Hypothalamus (tissue), 51 donors: ENCODE measurements at places on chromosomes 7 and 10.

DNA sequence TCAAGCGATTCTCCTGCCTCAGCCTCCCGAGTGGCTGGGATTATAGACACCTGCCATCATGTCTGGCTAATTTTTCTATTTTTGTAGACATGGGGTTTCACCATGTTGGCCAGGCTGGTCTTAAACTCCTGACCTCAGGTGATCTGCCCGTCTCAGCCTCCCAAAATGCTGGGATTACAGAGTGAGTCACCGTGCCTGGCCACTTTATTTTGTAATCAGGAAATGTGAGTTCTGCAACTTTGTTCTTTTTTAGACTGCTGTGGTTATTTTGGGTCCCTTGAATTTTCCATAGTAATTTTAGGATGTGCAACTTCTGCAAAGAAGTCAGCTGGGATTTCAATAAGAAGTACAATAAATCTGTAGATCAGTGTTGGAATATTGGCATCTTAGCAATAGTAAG lies 96.8 kb downstream of the CYTH3 start:
- DNase-seq, result no peak

DNA sequence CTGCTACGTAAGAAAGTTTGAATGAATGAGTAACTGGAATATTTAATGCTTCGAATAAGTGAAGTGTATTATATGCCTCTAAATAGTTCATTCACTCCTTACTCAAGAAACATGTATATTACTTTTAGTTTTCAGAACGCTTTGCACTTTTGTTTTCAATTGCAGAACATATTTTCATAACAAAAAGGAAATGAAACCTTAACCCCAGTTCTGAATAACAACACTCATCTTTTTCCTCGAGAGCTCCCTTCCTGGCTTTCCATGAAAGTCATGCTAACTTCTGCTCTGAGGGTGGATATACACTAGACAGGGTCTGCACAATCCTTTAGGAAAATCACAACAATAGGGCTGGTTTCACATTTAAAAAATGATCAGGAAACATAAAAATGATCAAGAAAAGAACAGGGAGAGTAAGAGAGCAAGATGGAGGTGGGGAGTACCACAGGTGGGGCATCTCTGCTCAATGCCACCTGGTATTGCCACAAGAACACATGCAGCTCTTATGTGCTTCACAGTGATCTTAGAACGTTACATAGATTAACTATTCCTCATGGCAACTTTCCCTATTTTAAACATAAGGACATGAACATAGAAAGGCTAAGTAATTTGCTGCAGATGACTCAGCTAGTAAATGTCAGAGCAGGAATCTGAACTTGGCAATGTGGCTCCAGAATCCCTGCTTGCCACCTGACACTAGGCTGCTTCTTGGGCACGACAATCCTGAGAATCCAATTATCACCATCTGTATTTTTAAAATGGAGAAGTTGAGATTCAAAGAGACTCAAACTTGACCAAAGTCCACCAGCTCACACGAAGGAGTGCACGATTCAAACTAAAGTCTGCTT lies 219.5 kb upstream of the AOAH start:
- DNase-seq, result no peak

GRCh38 chr7:156074982-156075615 lies 262.8 kb upstream of the SHH start:
- DNase-seq, result no peak

DNA sequence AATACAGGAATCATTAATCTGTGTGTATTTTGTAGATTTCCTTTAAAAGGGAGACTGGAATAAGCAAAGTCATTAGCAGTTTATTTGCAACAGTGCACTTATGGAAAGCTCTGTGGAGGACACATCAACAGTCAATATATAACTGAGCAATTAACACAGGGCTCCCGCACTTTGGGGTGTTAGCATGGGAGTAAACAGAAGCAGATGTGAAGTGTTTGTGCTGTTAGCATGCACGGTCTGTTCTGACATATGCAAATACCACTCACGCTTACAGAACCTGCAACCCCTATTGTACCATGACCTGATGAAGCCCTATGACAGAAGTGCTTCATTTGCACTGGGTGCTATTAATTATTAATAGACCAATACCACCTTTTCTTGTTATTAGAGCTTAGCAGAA lies 118.9 kb downstream of the PPP1R3A start:
- no peak for DNase-seq

DNA sequence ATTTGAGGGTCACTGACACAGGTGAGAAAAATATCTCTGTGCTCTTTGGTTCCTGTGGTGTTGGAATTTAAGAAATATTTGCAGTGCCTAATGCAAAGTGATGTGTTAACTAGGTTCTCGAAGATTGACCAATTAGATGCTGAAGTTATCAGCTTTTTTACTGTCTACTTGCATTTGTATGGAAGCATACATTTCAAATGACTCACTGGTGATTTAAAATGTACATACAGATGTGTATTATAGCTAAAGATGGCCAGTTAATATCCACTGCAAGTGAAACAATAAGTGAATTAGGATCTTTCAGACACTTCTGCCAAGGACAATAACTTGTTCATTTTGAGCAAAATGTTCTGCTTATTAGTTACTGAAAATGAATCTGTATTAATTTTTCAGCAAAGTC lies 205.0 kb downstream of the FANK1 start:
- DNase-seq, result no peak

- DNase-seq, result no peak
Observed at GRCh38 chr7:118104812-118105441, 79.0 kb upstream of the LSM8 start.

GRCh38 chr10:101595591-101596433 lies 7.7 kb downstream of the DPCD start:
- no peak for DNase-seq

- no peak for DNase-seq
Observed at GRCh38 chr10:77571490-77571889, 66.1 kb downstream of the KCNMA1 start.

GRCh38 chr7:31857172-31857571 lies 170.2 kb downstream of the PPP1R17 start:
- DNase-seq, result no peak

- no peak for DNase-seq
Observed at GRCh38 chr10:121481180-121481579, 117.1 kb downstream of the FGFR2 start.

DNA sequence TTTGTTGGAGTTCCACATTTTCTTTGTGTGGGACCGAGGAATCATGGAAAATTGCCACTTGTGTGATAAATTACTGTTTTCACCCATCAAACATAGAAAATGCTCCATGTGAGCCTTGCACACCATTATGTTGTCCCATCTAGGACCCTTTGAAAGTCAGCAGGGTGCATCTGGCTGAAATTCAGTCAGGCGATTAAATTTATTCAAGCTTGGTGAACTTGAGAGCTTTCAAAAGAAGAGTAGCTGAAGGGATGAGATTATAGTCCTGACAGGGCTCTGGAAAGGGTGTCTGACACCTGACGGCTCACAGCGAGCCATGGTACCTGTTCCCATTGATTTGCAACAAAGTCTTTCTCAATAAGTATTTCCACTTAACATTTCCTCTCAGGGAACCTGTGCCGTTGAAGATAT lies 399.7 kb upstream of the ETV1 start:
- DNase-seq, result no peak

GRCh38 chr7:29102558-29103151 lies 43.7 kb downstream of the CPVL start:
- peak; percentile 31 for DNase-seq

DNA sequence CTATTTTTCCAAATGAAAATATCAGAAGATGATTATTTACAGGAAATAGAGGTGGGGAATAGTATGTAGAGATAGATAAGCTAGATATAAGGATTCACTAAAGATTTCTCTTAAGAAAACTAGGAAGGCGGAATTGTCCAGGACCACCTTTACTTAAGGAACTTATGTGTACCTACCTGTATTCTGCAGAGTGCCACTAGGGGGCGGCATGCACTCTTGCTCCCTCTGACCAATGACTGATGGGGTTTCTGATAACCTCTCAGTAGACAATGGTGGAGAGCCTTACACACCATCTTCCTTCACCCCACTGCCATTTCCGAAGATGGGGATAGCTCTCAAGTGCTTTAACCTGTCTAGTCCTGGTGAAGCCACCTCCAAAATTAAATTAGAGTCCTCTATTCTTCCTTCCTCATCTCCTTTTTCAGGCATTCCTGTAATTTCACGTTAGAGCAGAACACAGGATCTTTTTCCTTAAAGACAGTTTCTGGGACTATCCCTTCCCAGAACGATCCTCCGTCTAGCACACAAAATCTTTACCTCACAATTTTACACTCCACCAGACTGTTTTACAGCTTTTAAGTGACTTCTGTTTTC lies 453.1 kb downstream of the SORCS1 start:
- DNase-seq, result no peak

- DNase-seq, result no peak
Observed at GRCh38 chr7:92121681-92122080, 12.6 kb downstream of the CYP51A1 start.

DNA sequence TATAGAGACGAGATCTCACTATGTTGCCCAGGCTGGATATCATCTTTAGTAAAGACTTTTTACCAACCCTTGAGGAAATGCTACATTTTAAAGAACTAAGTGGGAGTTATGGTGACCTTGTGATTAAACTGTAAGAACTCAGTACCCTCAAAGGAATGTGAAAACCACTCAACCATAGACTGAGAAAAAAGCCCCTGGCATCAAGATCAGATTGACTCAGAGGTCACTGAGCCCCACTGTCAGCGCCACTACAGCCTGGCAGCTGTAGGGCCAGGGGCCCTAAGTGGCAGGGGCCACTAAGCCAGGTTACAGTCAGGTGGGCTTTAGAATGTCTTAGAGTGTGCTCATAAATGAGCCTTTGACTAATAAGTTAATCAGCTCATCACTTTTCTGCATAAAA lies 55.9 kb downstream of the APBB1IP start:
- DNase-seq, result no peak

- no peak for DNase-seq
Observed at GRCh38 chr10:113104047-113104446, 154.0 kb downstream of the TCF7L2 start.

DNA sequence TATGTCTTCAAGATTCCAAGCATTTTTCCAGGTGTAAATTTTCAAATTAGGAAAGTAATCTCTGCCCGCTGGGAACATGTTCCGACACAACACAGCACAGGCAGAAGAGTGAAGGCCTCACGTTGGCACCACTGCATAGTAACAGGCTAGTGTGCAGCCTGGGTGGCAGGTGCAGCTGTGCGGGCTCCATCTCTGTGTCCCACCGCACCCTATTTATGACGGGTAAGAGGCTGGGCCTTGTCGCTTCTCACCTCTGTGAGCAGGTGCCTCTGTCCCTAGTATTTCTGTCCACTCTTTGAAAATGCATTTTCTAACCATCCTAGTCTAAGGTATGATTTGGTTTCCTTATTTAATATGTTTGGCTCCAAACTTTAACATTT lies 24.1 kb downstream of the VIPR2 start:
- no peak for DNase-seq

DNA sequence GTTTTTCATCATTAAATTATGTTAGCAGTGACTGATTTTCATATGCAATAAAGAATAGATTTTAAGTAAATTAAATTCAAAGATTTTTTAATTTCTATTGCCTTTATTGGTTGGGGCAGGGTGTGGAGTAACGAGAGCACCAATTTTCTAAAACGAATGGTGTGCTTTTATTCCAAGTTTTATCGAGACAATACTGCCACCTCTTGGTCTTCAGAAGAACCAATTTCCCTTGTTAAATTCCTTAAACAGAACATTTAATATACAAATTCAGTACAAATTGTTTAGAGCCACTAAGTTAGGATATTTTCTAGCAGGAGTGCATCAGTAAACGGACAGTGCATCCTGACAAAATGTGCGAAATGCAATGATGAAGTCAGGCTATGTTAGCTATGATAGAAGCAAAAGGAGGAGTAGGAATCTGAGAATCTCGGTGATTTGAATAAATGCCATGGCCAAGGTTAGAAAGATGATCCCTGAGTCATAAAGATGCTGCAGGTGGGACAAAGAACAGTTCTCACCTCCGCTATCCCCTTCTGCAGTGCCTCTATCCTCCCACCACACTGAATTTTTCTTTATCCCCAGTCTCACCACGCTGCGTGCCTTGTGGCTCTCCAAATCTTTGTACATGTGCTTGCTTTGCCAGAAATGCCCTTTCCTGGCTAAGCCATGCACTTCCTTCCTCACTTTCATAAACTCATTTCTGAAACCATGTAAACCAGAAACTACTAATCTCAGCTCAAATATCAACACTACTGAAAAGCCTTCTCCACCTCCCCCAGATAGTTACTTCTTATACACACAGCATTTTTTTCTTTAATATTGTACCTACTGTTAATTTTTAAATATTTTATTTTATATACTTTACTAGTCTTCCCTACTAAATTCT lies 31.9 kb upstream of the AGBL3 start:
- no peak for DNase-seq
